ENCODE measurements at places on chromosomes 12 and 14. TPM values are rescaled to one million over a fixed set of nuclear protein-coding genes. Genes with fewer than 3 reads are reported as not detected.

ANKRD9 gene
- total RNA-seq, result 17.8 TPM

ALKBH1 gene
- 7.7 TPM for total RNA-seq

ADCY6 gene
- 43.7 TPM for total RNA-seq

GAS2L3 gene
- total RNA-seq, result 6.3 TPM

CCDC177 gene
- total RNA-seq, result under 0.01 TPM

CLEC1B gene
- total RNA-seq, result not detected

MGAT4C gene
- total RNA-seq, result not detected

OR11H12 gene
- total RNA-seq, result not detected

CLEC2A gene
- not detected for total RNA-seq

GPR68 gene
- total RNA-seq, result 13.3 TPM

MMP14 gene
- 348 TPM for total RNA-seq

TUBA1C gene
- total RNA-seq, result 179 TPM

Data from smooth muscle cell of bladder (primary cell).